Psoas muscle (tissue), 8 donors: ENCODE measurements at places on chromosomes 13 and 19. TPM values are rescaled to one million over a fixed set of nuclear protein-coding genes. Genes with fewer than 3 reads are reported as not detected.

DNA sequence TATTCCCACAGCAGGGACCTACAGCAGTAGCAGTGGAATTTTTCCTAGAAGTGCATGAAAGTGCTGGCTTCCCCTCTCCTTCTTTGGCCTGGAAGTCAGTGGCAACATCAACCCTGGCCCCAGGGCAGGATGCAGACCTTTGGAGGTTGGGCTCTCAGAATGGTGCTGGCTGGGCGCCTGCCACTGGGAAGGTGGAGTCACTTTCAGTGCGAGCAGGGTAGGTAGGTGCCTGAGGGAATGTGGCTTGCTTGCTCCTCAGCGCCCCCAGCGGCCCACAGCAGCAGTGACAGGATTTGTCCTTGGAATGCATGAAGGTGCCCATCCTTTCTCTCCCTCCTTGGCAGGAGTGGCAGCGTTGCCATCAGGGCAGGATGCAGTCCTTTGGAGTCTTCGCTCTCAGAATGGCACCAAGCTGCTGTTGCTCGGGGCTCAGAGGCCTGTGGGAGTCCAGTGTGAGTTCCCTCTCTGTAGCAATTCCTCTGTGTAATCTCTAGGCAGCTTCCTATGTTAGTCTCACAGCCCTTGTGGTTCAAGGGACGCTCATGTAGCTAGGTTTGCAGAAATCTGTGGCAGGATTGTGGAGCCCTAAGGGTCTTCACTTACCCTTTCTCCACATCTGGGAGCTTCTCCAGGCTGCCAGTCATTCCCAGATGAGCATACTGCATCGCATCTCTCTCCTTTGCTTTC is 354.4 kb upstream of the DACH1 start:
- no peak overlapping the region for H3K27ac ChIP-seq
- H3K36me3 ChIP-seq = no peaks in the 10 kb centered on the region
- DNase-seq = peak; percentile 15
- H3K4me3 ChIP-seq = no peak overlapping the region

- no peak for DNase-seq
- peak overlapping the region; percentile 87 for H3K27ac ChIP-seq
Measured at GRCh38 chr13:50420718-50421472, 405.7 kb downstream of the KCNRG start.

DNA sequence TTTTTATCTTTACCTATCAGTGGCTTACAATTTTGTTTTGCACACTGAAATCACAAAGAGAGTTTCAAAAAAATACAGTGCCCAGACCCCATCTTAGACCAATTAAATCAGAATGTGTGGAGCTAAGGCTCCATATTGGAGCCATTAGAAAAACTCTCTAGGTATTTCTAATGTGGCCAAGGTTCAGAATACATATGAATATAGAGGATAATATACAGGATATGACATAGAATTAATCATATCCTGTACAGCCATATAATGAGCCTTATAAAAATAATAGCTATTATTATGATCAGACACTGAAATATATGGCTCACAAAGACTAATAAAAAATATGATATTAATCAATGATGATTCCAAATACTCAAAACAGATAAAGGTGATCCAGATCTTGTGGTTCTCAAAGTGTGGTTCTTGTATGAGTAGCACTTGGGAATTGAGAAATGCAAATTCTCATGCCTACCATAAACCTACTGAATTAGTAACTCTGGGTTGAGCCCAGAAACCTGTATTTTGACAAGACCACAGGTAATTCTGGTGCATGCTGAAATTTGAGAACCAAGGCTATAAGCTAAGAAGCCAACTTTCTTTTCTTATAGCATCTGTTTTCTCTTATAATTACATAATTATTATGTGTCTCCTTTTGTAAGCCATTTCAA is 408.0 kb downstream of the DIAPH3 start:
- H3K4me3 ChIP-seq = no peak overlapping the region
- no peaks in the 10 kb centered on the region for H3K27me3 ChIP-seq
- H3K36me3 ChIP-seq = no peaks in the 10 kb centered on the region

DNA sequence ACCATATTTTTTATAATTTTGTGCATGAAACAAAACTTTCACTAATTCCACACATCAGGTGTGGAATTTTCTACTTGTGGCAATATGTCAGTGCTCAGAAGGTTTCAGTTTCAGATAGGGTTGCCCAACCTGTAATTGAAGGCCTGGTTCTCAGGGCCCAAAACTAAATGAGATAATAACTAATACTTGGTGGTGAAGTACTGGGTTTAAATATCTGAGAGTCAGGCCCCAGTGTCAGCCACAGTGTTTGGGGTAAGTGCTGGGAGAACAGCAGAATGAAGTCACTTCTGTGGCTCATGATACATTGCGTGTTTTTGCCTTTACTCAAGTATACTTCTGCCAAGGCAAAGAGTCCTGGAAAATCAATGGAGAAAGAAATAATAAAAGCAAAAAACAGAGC is 5.6 kb downstream of the SAFB start:
- H3K4me1 ChIP-seq = peaks cover 88% of the 10 kb centered on the region
- no peaks in the 10 kb centered on the region for H3K27me3 ChIP-seq
- peak overlapping the region; percentile 61 for H3K27ac ChIP-seq
- H3K4me3 ChIP-seq = peak overlapping the region; percentile 13
- no peak for DNase-seq

GRCh38 chr19:46202426-46202825 is 27.1 kb upstream of the IGFL1 start:
- DNase-seq = no peak
- H3K4me3 ChIP-seq = no peak overlapping the region
- peaks cover 3% of the 10 kb centered on the region for H3K4me1 ChIP-seq
- H3K36me3 ChIP-seq = no peaks in the 10 kb centered on the region
- no peak overlapping the region for H3K27ac ChIP-seq

- H3K27ac ChIP-seq = no peak overlapping the region
- H3K27me3 ChIP-seq = no peaks in the 10 kb centered on the region
- H3K4me3 ChIP-seq = no peak overlapping the region
- no peaks in the 10 kb centered on the region for H3K36me3 ChIP-seq
Measured at GRCh38 chr13:43881580-43881979, 1.9 kb downstream of the LACC1 start.

GRCh38 chr13:40016953-40017660 is 361.6 kb downstream of the COG6 start:
- H3K4me3 ChIP-seq = no peak overlapping the region
- H3K4me1 ChIP-seq = no peaks in the 10 kb centered on the region
- H3K27ac ChIP-seq = no peak overlapping the region
- DNase-seq = no peak
- H3K27me3 ChIP-seq = peaks cover 4% of the 10 kb centered on the region

The FAM124A gene
- 0.63 TPM for total RNA-seq

The SMIM17 gene
- total RNA-seq = not detected
